ENCODE measurements at places on chromosomes 11 and 22. TPM values are rescaled to one million over a fixed set of nuclear protein-coding genes. Genes with fewer than 3 reads are reported as not detected.

GRCh38 chr11:106415510-106415909 is 338.0 kb downstream of the AASDHPPT start:
- no peaks in the 10 kb centered on the region for H3K4me1 ChIP-seq
- H3K27me3 ChIP-seq: no peaks in the 10 kb centered on the region
- no peak overlapping the region for H3K4me3 ChIP-seq
- H3K27ac ChIP-seq: no peak overlapping the region
- H3K36me3 ChIP-seq: no peaks in the 10 kb centered on the region

CHRM1 gene
- not detected for total RNA-seq

- peaks cover 11% of the 10 kb centered on the region for H3K4me1 ChIP-seq
- no peak for DNase-seq
- peak overlapping the region; percentile 33 for H3K27ac ChIP-seq
- no peak overlapping the region for H3K4me3 ChIP-seq
These were observed 683 bp upstream of the FADS3 start for GRCh38 chr11:61892085-61892370.

DNA sequence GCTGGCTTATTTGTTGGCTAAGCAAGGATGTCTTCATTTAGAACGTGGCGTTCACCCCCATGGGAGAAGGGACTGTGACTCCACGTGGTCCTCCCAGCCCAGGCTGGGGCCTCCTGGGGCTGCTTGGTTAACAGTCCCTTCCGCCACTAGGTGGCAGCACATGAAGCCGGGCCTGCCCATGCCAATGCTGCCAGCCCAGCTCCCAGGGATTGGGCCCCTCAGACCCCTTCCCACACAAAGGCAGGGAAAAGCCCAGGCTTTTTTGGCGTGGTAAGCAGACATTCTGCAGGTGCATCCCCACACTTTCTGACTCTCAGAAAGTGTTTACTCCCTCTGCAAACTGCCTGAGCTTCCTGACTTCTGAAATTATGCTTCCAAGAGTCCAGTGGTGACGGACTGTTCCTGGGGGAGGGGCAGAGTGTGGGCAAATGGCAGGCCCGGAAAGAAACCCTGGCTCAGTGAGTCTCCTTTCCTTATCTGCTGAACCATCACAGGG is 3.1 kb downstream of the CBX6 start:
- no peaks in the 10 kb centered on the region for H3K27me3 ChIP-seq
- peak; percentile 71 for DNase-seq
- H3K4me1 ChIP-seq: peaks cover 50% of the 10 kb centered on the region
- H3K27ac ChIP-seq: no peak overlapping the region

POU2AF2 gene
- not detected for total RNA-seq

OR5P2 gene
- total RNA-seq: not detected

DNA sequence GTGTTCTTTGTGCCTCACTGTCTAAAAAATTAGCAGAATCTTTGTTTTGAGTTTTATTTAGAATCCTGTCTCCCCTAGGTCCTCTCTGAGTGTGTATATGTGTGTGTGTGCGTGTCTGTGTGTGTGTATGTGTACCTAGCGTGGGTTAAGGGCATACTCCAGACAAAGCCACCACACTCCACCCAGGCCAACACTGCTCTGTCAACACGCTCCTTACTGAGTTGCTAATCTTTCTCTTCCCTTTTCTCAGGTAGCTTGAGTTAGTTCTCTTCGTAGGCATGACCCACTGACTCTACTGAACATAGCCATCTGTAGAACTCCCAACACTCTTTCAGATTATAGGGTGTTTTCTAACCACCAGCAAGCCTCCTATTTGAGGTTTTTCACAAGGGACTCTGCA is 131.1 kb downstream of the LRRC4C start:
- no peaks in the 10 kb centered on the region for H3K4me1 ChIP-seq
- no peak overlapping the region for H3K4me3 ChIP-seq
- no peaks in the 10 kb centered on the region for H3K27me3 ChIP-seq
- no peak for DNase-seq

ARHGAP32 gene
- total RNA-seq: 1.1 TPM

NUCB2 gene
- 34.7 TPM for total RNA-seq

NAT10 gene
- 48.8 TPM for total RNA-seq

DNA sequence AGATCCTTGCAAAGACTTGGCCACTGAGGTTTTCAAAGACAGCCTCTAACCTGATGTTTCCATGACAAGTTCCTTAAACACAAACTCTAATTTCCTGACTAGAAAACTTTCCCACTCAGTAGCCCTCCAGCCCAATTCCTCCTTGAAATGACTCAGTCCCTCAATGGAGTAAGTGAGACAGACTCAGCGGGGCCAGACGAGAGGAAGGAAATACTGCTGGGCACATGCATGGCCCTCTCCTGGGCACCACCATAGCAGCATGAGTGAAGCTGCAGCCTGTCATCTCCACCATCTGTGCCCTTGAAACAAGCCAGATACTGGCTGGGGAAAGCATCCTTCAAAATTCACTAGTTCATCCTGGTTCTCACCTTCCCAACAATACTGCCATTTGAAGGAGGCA is 76.2 kb upstream of the GDPD4 start:
- no peak overlapping the region for H3K4me3 ChIP-seq
- peaks cover 10% of the 10 kb centered on the region for H3K36me3 ChIP-seq
- H3K4me1 ChIP-seq: no peaks in the 10 kb centered on the region
- no peak for DNase-seq
- H3K27me3 ChIP-seq: no peaks in the 10 kb centered on the region

DNA sequence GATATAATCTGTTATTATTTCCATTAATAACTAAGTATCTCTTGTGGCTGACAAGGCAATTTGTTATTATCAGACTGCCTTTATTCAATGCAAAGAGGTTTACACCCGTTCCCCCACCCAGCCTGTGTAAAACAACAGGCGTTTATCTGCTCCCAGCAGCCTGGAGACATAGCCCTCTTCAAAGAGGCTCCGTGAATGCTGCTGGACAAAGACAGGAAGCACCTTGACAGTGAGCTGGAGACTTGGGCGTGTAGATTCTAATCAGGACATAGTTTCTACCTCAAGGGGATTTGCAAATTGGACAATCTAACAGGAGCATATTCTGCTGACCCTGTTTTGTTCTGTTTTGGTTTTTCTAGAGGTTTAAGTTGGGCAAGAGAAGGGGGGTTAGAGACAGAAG is 733.0 kb upstream of the KIRREL3 start:
- DNase-seq: no peak
- H3K27ac ChIP-seq: no peak overlapping the region
- H3K4me3 ChIP-seq: no peak overlapping the region
- H3K27me3 ChIP-seq: no peaks in the 10 kb centered on the region
- H3K4me1 ChIP-seq: no peaks in the 10 kb centered on the region

C22orf42 gene
- total RNA-seq: not detected

FOLH1 gene
- total RNA-seq: not detected

DNA sequence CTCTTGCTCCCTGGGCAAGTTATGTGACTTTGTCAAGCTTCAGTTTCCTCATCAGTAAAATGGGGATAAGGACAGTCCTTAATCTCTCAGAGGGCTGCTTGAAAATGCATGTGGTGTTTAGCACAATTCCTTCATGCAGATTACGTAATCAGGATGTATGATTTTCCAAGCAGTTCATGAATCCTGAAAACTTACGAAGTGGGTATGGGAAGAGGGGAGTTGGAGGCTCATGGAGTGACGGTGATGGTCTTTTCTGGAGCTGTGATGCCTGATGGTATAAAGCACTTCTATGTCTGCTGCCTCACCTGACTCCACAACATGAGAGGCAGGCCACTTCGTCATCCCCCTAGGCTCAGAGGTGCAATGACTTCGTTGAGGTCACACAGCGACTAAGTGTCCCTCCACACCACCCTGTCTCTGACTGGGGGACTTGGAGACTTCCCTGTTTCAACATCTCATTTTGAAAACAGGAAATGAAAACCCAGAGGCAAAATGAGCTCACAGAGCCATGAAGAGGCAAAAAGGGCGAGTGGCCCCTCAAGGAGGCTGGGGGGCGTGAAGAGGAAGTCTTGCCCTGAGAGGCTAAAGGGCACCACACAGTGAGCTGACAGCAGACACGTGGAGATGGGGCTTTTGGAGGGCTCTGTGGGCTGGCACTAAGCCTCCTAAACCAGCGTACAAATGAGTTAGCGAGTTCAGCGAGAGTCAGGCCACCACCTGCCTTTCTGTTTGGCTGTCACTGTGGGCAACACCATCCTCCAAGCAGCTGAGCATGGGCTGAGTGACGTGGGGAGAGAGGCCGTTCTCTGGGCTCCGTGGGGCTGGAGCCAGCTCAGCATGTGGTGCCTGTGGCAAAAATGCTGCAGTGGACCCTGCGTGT is 10.1 kb downstream of the MCM5 start:
- H3K36me3 ChIP-seq: peaks cover 87% of the 10 kb centered on the region
- no peak overlapping the region for H3K27ac ChIP-seq
- DNase-seq: peak; percentile 38
- no peak overlapping the region for H3K4me3 ChIP-seq
- H3K27me3 ChIP-seq: no peaks in the 10 kb centered on the region

- H3K4me3 ChIP-seq: no peak overlapping the region
- DNase-seq: no peak
- H3K36me3 ChIP-seq: no peaks in the 10 kb centered on the region
- no peak overlapping the region for H3K27ac ChIP-seq
- H3K27me3 ChIP-seq: no peaks in the 10 kb centered on the region
These were observed 174.7 kb downstream of the MN1 start for GRCh38 chr22:27626675-27627443.

DNA sequence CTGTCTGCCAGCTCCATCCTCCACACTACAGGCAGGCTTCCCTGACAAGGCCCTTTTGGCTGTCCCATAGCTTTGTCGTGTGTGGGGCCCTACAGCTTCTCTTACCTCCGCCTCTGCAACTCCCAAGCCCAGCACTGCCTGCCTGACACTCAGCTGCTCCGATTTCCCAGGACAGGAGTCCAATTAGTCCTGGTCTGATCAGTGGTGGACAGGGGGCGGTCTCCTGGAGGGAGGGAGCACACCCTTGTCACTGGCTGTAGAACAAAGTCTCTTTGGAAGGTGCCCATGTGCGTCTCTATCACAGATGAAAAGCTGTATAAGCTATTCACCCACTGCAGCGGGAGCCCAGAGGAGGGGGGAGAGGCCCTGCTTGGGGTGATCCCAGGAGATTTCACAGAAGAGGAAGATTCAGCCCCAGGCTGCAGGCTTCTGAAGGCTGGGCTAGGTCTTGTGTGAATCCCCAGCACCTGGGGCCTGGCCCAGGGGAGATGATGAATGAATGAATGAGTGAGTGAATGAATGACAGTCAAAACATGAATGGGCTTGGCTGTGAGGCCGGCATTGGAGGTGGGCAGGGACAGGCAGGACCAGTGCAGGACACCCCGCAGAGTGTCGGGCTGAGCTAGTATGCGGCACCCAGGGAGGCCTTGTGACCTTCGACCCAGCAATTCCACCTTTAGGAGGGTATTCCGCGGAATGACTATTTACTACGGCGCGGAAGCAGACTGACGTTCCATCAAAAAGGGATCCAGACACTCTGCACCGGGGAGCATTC is 142.4 kb downstream of the CACNA1I start:
- H3K4me1 ChIP-seq: no peaks in the 10 kb centered on the region
- H3K27me3 ChIP-seq: no peaks in the 10 kb centered on the region

KRTAP5-8 gene
- 0.35 TPM for total RNA-seq

GRCh38 chr11:16825101-16825500 is 86.7 kb downstream of the C11orf58 start:
- H3K27me3 ChIP-seq: no peaks in the 10 kb centered on the region
- H3K4me3 ChIP-seq: no peak overlapping the region
- peaks cover 3% of the 10 kb centered on the region for H3K4me1 ChIP-seq
- no peaks in the 10 kb centered on the region for H3K36me3 ChIP-seq

DNA sequence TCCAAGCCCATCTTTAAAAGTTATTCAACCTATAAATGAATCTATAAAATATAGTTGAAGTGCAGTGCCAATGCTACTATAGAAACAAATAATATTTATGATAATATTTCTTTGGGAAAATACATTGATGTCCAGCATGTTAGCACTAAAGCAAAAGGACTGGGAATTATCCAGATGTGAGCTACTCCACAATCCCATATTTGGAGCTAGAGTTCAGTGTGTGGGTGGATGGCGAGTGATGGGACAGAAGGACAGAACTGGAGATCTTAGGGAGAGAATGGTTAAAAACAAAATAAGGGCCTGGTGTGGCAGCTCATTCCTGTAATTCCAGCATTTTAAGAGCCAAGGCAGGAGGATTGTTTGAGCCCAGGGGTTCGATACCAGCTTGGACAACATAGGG is 216.8 kb downstream of the TMEM135 start:
- H3K4me3 ChIP-seq: no peak overlapping the region
- no peak overlapping the region for H3K27ac ChIP-seq
- no peak for DNase-seq
- H3K4me1 ChIP-seq: no peaks in the 10 kb centered on the region
- no peaks in the 10 kb centered on the region for H3K36me3 ChIP-seq

IL17REL gene
- 0.57 TPM for total RNA-seq

DNA sequence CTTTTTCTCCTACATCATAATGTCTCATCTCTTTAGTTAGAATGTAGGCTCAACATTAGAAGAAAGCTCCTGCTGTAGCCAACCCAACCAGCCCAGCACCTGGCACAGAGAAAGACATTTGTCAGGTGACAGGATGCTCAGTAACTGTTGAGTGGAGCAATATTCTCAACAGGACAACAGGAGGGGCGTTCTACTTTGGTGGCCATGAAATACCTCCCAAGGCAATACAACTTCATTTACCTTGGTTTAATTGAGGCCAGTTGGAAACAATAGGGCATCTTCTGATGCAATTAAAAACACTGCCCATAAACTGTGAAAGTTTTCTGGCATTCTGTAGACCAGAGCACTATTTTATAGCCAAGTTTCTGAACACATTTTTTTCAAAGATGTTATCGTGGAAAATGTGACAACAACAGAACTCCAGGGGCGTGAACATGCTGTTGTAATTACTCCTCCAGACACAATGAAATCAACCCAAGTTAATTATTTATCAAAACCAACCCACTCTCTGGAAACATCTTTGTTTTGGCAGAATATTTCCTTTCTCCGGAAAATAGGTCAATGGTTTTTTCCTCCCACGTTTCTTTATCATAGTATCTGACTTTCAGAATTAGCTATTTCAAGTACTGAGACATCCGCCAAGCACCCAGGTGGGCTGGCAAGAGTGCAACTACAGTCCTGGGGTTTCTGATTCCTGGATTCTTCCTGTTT is 538.1 kb downstream of the SOX6 start:
- no peaks in the 10 kb centered on the region for H3K4me1 ChIP-seq
- no peaks in the 10 kb centered on the region for H3K36me3 ChIP-seq
- DNase-seq: no peak
- no peak overlapping the region for H3K27ac ChIP-seq
- H3K4me3 ChIP-seq: no peak overlapping the region

C11orf97 gene
- total RNA-seq: not detected

DYNC2H1 gene
- 1.8 TPM for total RNA-seq

GRCh38 chr22:22030493-22031182 is 48.1 kb upstream of the TOP3B start:
- H3K4me3 ChIP-seq: no peak overlapping the region
- no peaks in the 10 kb centered on the region for H3K27me3 ChIP-seq
- no peaks in the 10 kb centered on the region for H3K36me3 ChIP-seq
- DNase-seq: no peak
- no peaks in the 10 kb centered on the region for H3K4me1 ChIP-seq

CTSW gene
- 12.4 TPM for total RNA-seq

GRCh38 chr11:86174101-86175046 is 70.2 kb upstream of the EED start:
- peak; percentile 46 for DNase-seq
- no peaks in the 10 kb centered on the region for H3K36me3 ChIP-seq
- peaks cover 3% of the 10 kb centered on the region for H3K4me1 ChIP-seq

GRCh38 chr11:19185036-19185435 is 16.7 kb downstream of the CSRP3 start:
- DNase-seq: no peak
- H3K27me3 ChIP-seq: no peaks in the 10 kb centered on the region
- H3K4me1 ChIP-seq: no peaks in the 10 kb centered on the region
- H3K27ac ChIP-seq: no peak overlapping the region

HPS5 gene
- total RNA-seq: 13.0 TPM

Data from CD4-positive, CD25-positive, alpha-beta regulatory T cell (primary cell).